ENCODE measurements at places on chromosomes 5 and 9.
A peak's percentile ranks its signal among the peaks of the same experiment; 100 is the strongest.

DNA sequence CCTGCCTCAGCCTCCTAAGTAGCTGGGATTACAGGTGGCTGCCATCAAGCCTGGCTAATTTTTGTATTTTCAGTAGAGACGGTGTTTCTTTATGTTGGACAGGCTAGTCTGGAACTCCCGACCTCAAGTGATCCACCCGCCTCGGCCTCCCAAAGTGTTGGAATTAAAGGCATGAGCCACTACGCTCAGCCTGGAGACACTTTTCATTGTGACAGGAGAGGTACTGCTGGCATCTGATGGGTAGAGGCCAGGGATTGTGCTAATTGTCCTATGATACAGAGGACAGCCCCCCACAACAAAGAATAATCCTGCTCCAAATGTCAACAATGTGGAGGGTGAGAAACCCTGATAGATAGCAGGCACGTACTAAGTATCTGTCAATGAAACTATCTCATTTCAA, 91.3 kb upstream of the SLC25A48 start:
- no peak for DNase-seq

GRCh38 chr5:34703767-34704713, 47.9 kb downstream of the RAI14 start:
- no peak for DNase-seq

DNA sequence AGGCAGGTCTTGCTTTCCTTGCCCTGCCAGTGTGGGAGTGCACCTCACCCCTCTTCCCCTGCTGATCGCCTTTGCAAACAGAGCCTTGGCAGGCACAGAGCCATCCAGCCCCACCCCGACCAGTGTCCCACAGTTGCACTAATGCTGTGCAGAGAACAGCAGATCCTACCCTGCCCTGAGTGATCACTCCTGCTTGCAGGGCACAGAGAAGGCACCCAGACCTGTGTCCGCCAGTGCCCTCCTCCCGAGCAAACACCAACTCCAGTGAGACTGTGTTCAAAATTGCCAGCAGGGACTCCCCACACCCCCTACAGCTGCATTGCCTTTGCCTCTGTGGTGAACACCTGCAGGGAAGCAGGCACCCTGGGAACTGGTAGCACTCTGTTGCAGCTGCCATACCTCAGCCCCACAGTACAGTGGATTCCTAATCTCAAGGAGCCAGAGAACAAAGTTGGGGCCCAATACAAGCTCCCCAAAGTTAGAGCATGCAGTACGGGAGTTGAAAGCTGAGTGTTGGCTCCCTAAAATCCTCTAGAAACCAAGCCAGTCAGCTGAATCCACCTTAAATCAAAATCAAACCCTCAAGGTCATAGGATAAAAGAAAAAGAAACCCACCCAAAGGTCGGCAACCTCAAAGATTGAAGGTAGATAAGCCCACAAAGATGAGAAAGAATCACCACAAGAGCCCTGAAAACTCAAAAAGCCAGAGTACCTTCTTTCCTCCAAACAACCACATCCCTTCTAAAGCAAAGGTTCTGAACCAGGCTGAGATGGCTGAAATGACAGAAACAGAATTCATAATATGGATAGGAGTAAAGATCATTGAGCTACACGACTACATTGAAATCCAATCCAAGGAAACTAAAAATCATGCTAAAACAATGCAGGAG, 92.9 kb upstream of the PIK3R1 start:
- DNase-seq: no peak

- no peak for DNase-seq
Measured at GRCh38 chr5:1879292-1880263, 3.1 kb downstream of the IRX4 start.

- no peak for DNase-seq
Measured at GRCh38 chr5:104947076-104947475, 1384.5 kb upstream of the NUDT12 start.

DNA sequence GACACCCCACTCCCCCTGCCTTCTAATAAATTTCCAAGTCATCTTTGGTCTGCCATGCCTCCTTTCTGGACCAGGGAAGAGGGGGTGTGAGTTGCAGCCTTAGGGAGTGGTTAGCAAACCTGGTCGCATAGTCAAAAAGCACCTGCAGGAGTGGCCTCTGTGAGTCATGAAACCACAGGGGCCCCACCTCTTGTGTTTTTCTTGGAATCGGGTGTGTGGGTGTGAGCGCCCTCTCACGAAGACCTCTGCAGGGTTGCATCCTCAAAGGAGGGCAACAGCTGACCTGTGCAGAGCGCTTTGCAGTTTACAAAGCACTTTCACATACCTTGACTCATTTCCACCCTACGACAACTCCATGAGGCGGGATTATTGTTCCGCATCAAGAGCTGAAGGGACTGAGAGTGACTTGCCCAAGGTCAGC, 36.8 kb upstream of the TEX48 start:
- peak; percentile 80 for DNase-seq

GRCh38 chr5:108727236-108727650, 20.5 kb upstream of the FER start:
- no peak for DNase-seq

DNA sequence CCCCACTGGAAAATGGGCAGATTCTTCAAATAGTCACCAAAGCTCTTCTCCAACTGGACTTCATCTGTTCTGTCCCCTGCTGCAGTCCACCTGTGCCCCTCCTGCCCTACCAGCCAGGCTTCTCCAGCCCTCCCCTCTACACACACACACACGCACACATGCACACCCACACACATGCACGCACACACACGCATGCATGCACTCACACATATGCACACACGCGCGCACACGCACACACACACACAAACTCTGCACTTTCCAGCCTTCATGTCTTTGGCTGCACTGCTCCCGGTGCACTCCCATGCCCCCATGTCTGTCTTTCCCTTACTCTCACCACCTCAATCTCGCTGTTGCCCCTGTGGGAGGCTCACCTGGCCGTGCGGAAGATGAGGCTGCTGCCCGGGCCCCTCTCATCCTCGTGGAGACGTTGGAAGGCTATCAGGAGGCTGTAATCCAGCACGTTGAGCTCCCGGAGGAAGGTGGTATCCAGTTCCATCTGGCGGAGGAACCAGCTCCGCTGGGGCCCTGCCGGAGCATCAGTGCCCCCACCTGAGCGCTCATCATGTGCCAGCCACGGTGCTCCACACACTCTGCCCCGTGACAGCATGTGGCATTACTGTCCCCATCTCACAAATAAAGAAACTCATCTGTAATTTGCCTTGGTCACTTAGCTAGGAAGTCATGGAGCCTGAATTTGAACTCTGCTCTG, 5.7 kb downstream of the PIP5KL1 start:
- DNase-seq: no peak

GRCh38 chr5:17619354-17619753, 9.2 kb downstream of the TAF11L12 start:
- DNase-seq: no peak

Measured in activated CD4-positive, alpha-beta T cell treated with anti-CD3 and anti-CD28 coated beads for 24 hours (primary cell).